ENCODE measurements at places on chromosomes 11 and 22.

DNA sequence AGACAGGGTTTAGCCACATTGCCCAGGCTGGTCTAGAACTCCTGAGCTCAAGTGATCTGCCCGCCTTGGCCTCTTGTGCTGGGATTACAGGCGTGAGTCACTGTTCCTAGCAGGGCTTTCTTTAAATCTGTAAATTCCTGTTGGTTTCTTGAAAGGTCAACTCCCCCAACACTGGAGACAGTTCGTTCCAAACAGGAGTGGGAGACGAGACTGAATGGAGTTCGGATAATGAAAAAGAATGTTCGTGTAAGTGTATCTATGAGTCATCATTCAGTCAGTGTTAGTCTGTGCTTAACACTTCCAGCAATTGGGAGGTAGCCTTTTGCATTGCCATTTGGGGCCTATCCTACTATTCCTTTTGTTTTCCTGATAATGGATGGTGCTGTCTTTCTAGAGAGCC lies 10.0 kb upstream of the BACE1-AS start:
- DNase-seq, result peak; percentile 26

DNA sequence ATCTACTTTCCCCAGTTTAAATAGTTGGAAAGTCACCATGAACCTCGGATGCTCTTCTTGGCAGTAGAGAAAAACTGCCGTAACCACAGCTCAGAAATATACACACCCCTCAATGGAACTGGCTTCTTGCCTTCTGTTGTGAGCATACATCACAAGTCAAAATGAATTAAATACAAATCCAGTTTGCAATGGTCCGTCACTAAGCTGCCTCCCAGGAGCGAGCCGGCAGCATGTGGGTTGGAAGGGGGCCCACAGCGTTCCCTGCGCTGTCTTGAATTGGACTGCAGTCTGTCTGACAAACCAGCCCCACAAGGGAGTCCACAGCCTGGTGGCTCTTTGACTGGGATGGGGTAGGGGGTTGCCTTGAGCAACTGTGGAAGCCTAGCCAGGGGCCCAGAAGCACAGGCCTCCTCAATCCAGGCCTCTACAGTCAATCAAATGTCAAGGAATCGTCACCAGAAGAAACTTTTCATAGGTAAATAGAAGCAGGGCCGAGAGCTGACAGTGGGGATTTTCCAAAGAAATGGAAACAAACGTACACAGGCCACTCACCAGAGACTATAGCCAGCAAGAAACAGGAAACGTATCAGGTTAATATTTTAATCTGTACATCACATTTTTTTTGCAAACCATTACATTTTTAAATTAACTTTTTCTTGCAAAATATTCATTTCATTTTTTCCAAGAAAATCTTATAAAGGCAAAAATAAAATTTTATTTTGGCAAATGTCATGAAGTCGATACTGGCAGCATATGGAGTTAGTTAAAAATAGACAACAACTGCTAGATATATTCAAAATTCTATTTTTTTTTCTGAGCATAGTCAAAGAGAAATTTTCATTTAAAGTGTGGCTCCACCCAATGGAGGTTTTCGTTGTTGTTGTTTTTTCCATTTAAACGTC lies 38.5 kb downstream of the C11orf58 start:
- no peak for DNase-seq

GRCh38 chr11:10637731-10638151 lies 55.8 kb downstream of the IRAG1 start:
- no peak for DNase-seq

- no peak for DNase-seq
Measured at GRCh38 chr11:19453651-19454257, 213.0 kb upstream of the E2F8 start.

DNA sequence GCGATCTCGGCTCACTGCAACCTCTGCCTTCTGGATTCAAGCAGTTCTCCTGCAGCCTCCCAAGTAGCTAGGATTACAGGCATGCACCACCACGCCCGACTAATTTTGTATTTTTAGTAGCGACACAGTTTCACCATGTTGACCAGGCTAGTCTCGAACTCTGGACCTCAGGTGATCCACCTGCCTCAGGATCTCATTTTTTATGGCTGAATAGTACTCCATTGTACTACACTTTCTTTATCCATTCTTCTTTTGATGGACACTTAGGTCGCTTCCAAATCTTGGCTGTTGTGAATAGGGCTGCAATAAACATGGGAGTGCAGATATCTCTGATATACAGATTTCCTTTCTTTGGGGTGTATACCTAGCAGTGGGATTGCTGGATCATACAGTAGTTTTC lies 20.8 kb downstream of the XRCC6 start:
- DNase-seq, result no peak

DNA sequence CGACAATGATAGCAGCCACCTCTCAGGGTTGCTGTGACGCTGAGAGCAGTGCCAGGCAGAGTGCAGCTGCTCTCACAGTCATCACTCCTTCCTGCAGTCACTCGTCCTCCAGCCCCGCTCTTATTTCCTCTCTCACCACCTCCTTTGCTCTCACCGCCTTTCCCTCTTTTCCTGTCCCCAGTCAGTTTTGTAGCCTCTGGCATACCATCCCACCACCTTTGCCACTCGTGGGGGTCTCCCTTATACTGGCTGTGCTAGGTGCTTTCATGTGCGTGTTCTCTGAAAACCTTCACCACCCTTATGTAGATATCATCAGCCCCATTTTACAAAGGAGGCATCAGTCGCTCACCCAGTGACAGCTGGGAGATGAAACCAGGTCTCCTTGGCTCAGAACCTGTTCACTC lies 19.3 kb upstream of the ST3GAL4 start:
- no peak for DNase-seq

DNA sequence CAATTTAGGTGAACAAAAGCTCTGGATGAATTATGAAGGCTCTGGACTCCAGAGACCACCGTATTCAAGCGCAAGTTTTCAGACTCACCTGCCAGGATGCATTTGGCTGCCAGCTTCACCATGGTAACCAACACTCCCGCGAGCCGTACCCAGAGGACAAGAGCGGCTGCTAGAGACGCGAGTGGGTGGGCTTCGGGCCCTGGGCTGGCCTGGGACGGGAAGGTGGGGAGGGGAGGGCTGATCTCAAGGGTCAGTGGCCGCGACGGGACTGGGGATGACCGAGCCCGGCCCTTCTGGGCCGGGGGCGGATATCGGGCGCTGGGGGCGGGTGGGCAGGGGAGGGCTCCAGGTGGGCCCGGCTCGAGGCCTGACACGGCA lies 344 bp downstream of the IFT27 start:
- DNase-seq, result peak; percentile 67

DNA sequence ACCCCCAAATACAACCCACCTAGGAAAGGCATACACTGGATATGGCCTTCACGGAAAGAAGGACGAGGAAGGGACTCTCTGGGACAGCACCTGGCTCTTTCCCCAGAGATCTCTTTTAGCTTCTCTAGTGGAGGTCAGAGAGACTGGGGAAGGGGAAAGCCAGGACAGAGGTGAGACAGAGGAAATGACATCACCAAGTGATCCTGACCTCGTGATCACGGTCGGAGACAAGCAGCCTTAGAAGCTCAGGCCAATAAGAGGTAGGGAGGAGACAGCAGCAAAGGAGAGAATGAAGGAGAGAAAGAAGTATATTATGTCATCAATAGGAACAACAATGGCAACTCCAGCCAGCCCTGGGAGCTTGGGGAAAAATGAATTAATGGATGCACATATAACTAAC lies 15.4 kb upstream of the TMPRSS13 start:
- no peak for DNase-seq

- no peak for DNase-seq
Measured at GRCh38 chr22:27669798-27670599, 131.6 kb downstream of the MN1 start.
